IPS-NIHi11 (cell line): ENCODE measurements at places on chromosomes 12 and 14.

- DNase-seq, result no peak
These were observed 975.9 kb downstream of the FLRT2 start for GRCh38 chr14:86505808-86506207.

- DNase-seq, result no peak
These were observed 12.9 kb downstream of the BCL11B start for GRCh38 chr14:99258876-99259726.

- no peak for DNase-seq
These were observed 866 bp downstream of the KRT79 start for GRCh38 chr12:52832985-52833905.

DNA sequence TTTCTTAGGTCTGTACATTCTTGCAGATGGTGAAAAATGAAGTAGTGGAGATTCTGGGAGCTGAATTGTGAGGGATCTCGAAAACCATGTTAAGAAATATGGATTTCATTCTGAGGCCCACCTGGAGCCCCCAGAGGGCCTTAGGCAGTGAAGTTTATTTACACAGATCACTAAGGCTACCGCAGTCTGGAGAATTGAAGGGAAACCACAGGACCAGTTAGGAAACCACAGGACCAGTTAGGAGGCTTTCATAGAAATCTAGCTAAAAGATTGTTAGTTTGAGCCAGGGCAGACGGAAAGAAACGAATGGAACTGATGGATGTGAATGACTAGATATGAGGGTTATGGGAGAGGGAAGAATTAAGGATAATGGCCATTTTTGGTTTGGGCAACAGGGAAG is 7.2 kb downstream of the CBLN3 start:
- DNase-seq, result no peak

DNA sequence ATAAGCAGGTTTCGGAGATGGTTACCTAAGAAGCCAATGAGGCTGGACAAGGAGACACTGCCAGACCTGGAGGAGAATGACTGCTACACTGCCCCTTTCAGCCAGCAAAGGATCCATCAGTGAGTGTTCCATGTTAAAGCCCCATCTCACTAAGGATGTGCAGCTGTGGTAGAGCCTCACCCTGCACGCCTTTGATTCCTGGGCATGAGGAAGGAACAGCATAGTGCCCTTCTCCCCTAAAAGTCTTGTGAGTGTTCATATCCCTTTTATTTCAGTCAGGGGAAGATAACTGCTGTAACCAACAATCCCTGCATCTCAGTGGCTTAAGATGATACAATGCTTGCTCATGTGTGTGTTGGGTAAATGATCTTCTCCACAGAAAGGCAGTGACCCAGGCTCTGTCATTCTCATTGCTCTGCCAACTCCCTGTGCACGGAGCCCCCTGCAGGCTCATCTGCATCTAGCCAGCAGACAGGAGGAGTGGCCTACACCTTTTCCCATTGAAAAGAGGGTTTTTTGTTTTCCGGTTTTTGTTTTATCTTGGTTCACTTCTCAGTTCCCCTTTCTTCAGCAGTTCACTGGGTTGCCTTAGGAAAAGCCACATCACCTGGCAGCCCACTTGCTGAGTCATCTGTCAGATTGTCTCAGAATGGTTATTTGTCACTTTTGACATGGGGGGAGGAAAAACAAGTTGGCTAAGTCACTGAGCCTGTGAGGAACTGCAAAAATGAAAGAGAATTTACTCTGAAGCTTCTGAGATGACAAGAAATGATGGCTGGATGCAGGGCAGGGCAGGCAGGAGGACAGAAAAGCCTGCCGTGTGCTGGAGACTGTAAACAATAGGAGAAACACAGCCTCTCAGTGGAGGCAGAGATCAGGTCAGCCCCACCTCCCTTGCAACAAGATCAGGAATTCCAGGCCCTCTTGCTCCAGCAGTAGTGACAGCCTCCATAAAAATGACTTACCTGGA is 193.3 kb downstream of the ANO4 start:
- DNase-seq, result peak; percentile 71

DNA sequence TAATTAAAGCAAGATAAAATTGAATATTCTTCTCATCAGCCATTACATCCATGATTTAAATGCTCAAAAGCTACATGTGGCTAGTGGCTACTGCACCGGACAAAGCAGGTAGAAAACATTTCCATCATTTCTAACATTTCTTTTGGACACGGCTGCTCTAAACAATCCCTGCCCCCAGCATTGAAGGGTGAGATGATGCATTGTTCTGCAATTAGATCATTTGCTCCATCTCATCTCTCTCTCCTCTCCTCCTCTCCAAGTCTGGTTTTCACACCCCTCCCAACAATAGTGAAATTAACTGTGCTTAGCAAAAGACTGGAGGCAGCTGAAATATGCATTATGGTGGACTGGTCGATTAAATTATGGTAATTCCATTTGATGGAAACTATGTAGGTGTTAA is 288.5 kb downstream of the KSR2 start:
- no peak for DNase-seq

GRCh38 chr12:1977588-1977987 is 26.7 kb downstream of the DCP1B start:
- no peak for DNase-seq

- no peak for DNase-seq
These were observed 257.8 kb upstream of the BTG1 start for GRCh38 chr12:92403210-92404175.

GRCh38 chr14:68666899-68667298 is 126.0 kb downstream of the ZFP36L1 start:
- no peak for DNase-seq

DNA sequence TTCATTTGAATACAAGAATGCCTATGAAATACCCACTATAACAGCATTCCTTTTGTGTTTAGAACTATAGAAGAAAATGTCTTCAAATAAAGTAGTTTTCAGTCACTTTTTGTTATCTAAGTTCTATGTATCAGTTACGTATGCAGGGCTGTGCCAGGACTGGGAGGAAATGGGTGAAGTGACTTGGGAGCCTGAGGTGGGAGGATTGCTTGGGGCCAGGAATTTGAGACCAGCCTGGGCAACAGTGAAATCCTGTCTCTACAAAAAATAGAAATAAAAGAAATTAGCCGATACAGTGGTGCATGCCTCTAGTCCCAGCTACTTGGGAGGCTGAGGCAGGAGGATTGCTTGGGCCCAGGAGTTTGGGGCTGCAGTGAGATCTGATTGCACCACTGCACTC is 22.9 kb upstream of the MANSC4 start:
- no peak for DNase-seq

GRCh38 chr12:19849208-19849607 is 409.9 kb downstream of the AEBP2 start:
- no peak for DNase-seq

DNA sequence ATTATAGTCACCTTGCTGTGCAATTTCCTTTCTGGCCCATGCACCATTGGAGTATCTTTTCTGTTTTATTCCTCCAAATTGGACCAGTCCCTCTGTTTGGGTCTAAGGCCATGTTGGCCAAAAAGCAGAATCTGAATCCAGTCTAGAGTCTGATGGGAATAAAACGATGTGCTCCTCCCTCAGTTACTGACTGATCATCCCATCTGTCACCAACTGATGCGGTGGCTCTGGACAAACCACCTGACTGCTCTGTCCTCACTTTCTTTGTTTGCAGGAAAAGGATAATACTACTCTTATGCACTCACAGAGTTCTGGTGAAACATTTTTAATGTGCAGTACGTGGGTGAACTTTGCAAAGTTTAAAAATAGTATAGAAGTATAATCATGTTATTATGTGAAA is 120.2 kb upstream of the HIF1A start:
- no peak for DNase-seq

DNA sequence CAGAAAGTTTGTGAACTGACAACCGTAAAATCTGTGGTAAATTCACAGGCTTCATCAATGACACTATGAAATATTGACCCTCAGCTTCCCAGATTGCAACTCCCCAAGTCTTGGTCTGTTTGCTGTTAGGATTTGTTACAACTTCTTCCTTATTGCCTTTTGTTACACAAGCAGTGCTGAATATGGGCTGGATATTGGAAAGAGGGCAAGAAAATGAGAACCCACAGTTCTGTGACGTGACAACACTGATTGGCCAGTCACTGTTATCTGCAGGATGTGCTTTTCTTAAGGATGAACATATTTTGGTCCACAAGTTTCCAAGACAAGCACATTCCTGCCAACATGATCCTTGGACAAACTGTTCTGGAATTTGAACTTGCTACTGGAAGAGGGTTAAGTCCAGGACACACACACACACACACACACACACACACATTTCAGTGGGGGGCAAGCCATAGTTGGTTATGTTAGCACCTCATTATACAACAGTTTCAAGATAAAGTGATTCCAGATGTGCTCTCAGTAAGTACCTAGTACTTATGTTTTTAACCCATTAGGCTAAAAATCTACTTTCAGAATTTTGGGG is 16.6 kb upstream of the SLC38A2 start:
- no peak for DNase-seq

DNA sequence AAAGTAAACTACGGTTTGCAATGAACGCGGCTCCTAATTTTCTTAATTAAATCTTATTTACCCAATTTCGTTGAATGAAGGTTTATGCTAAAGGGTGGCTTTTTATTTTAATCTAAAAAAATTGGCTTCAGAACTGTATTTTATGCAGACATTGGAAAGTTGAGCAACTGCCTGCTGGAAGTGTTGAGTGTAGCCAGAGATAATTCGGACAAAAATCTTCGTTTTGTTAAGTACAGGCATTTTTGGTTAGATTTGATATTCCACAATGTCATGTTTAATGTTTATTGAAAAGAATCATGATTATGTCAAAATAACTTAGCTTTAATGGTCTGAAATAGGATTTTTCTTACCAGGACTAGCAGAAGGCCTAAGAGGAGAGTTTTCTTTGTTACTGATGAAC is 875 bp downstream of the IRAK3 start:
- DNase-seq, result no peak

GRCh38 chr12:61757831-61758505 is 502.2 kb upstream of the USP15 start:
- DNase-seq, result no peak

DNA sequence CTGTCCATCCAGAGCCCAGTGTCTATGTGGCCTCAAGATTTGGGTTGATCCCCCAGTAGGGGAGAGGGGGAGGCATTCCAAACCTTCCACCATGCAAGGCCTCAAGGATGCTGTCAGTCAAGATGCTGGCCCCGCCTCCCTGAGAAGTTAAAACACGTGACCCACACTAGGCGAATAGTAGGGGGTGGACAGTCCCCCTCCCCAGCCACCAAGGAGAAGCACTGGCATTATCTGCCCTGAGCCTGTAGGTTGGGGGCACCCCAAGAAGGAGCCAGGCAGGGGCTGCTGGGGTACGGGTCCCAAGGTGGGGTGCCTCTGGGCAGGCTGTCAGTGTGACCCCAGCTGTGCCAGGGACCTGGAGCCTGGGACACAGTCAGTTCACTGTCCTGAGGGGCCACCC is 2.3 kb downstream of the SLC25A29 start:
- DNase-seq, result no peak

GRCh38 chr12:89280833-89281538 is 71.3 kb downstream of the DUSP6 start:
- DNase-seq, result no peak

- peak; percentile 31 for DNase-seq
These were observed 32.6 kb upstream of the HIF1A start for GRCh38 chr14:61662437-61663311.

DNA sequence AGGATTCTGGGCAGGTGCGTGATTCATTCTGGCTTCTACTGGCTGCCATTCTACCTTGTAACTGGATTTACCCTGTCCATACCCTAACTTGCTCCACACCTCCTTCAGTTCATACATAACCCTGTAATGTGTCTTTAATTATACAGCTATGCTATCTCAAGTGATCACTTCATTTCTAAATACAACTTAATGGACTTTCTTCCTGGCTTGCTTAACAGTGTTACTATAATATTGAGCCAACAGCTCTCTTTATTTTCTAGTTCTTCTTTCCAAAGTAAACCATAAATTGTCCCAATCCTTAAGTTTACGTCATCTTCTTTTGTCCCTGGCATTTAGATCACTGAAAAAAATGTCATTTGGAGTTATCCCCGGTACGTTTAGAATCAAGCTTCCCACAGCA is 75.9 kb upstream of the KCNJ8 start:
- no peak for DNase-seq

DNA sequence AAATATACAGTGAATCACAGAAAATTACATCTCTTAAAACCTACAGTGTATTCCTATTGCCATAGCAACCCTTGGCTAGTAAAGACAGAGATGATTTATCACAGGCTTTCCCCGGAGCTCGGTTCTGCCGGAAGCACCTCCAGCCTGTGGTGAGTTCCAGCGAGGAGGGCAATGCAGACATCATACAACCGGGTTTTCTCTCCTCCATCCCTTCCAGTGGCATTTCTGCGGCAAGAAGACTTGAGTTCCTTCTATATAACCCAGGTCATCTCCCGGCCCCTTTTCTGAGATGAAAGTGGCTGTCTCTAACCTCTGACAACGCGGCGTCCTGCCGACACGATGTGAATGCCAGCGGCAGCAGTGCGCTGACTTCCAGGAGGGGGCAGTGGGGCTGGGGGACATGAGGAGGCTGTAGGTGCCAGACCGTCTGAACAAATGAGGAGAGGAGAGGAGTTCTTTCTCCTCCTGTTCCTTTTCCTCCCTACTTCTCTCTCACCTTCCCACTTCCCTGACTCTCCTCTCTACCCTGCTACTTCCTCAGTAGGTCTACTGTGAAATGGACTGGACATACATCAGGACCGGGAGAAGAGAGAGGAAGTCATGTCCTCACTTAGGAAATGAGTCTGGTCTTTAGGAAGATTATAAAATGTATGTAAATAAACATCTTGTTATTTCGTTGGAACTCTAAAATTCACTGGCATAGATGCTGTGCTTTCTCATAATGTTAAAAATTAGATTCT is 68.6 kb upstream of the MAX start:
- peak; percentile 59 for DNase-seq

GRCh38 chr14:68623826-68624225 is 169.0 kb downstream of the ZFP36L1 start:
- no peak for DNase-seq

- DNase-seq, result no peak
These were observed 5.9 kb upstream of the B3GNT4 start for GRCh38 chr12:122197612-122197966.

DNA sequence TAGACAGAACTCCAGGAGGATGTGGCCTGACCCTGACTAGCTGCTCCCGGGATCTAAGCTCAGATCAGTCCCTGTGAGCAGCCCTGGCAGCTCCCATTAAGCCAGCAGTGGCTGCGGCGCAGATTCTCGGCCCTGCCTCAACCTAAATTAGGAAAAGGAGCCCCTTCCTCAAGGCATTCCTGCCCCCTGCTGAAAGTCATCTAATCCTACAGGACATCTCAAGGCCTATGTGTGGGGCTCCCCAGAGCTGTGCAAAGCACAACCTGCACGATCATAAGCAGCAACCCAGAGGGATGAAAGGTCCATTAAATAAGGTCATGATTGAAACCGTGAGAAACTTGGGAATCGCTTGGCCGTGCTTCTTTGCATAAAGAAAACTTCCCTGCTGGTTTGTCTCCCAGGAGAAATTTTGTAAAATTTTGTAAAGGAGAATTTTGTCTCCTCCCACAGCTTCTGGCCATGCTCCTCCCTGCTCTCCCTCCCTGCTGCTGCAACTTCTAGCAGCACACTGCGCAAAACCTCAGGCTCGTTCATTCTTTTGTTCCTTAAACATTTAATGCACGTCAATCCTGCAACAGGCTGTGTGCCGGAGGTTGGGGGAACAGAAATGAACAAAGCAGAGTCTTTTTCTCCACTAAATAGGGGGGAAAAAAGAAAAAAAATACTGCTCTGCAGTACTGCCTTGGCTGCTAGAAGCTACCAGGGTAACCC is 96.6 kb upstream of the SLC35F4 start:
- DNase-seq, result peak; percentile 58
